HFFc6 (cell line): ENCODE measurements at places on chromosomes 7 and 10.

DNA sequence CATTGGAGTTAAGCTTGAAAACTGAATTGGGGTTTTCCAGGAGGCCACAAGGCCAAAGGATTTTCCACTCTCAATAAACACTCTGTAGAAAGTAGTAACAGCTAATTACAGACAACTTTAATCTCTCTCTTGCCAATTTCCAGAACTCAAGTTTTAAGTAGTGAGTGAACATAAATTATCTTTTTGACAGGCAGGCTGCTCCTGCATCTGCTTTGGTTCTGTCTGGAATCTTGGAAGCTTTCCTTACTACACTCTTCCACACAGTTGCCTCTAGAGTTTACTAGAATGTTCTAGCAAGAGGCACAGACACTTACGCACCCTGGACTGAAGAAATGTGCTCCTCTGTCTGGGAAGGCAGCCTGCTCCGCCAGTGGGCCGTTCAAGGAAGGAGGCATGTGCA, 90.5 kb upstream of the WAC start:
- no peak for DNase-seq

GRCh38 chr10:61620506-61620905, 42.2 kb upstream of the CABCOCO1 start:
- no peak for DNase-seq

DNA sequence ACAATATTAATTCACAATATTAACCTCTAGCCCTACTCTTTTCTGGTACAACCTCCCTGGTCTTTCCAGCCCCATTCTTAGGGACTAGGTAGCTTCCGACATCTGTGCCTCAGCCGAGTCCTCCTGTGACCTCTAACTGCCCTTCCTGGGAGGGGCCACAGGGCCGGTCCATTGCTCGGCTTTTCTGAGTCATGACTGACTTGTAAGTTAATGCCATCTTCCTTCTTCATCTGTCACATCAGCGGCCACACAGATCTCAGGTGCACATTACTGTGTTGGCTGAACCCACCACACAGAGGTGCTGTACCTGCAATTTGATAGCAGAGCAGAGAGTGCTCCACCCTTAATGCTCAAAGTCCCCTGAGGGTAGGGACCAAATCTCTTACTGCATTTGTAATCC, 4.1 kb upstream of the CPA4 start:
- DNase-seq: no peak

DNA sequence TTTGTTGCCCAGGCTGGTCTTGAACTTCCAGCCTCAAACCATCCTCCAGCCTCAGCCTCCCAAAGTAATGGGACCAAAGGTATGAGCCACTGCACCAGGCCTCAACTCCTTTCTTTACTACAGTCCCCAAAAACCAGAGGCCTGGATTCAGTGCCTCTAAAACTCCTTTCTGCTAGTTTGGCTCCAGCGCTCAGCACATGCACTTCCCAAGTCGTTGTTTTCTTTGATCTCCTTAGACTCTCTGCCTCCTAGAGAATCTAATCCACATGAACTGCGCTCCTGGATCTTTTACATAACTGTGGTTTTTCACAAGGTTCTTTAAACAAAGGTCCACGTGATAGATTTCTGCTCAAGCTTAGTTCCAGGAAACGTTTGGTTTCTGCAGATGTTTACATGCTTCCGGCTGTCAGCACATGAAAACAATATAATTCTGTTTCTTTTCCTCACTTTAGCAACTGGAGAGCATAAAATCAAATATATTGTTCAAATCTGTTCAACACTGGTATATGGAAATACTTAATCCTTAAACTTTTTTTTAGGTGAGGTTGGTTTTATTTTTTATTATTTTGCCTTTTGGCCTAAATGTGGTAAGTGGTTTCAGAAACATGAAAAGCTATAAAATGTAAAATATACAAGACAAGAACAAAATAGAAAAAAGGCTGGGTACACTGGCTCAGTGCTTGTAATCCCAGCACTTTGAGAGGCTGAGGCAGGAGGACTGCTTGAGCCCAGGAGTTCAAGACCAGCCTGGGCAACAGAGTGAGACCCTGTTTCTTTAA, 270.5 kb upstream of the MKLN1 start:
- DNase-seq: peak; percentile 71

DNA sequence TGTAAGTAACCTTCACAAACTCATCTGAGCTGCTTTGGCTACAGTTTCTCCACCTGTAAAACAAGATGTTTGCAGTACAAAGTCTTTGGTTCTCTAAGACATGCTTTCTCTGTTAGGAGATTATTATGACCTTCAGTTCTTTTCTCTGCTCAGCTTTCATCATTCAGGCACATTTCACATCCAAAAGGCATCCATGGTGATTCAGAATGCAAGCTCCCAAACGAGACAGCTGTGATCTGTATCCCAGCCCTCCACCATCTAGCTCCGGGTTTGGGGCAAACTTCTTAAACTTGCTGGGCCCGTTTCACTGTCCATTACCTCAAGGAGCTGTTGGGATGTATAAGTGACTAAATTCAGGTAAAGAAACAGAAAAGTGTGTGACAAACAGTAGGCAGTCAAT, 95.8 kb upstream of the COL1A2 start:
- DNase-seq: peak; percentile 71

DNA sequence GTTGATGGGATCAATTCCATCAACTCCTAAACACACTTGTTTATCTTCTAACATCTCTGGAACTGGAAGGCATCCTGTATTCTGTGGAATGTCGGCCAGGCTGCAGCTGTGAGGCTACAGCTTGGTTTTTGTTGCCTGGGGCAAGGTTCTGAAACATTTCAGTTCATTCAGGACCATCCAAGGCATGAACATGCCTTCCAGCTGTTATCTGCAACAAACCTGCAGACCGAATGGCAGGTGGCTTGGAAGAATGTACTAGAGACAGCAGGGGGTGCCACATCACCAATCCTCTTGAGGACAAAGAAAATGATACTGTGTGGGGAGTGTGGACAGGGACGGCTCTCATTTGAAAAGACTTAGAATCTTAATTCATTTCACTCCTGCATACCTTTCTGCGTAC, 12.4 kb downstream of the PAPOLB start:
- peak; percentile 45 for DNase-seq

DNA sequence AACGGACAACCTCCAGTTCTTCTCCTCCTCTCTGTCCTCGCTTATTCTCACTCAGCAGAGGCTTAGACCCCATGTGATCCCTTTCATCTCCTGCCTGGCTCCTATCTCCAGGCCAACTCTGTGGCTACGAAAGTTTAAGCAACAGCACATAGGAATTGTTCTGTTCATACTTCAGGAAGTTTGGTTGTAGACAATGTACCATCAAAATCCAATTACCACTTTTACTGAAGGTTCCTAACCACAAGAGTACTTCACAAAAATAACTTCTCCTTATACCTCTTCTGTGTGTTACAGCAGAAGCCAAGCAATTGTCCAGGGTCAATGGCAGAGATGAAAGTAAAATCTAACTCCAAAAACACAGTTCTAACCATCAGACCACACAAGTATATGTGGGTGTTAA, 80.0 kb downstream of the SLC25A13 start:
- no peak for DNase-seq

DNA sequence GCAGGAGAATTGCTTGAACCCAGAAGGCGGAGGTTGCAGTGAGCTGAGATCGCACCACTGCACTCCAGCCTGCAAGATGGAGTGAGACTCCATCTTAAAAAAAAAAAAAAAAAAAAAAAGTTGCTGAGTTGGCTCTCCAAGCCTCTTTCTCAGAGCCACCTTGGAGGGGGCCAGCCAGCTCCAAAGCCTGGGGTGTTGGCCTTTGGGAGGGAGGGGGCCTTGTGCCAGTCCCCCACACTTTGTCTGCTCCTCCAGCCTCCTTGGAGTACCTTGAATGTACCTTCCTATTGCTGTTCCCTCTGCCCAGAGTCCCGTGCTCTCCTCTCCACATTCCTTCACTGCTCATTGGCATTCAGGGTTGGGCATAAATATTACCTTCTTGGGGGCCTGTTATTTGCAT, 62.4 kb downstream of the GRK5 start:
- DNase-seq: no peak

- DNase-seq: no peak
These were observed 27.1 kb upstream of the SAR1A start for GRCh38 chr10:70197235-70197945.

DNA sequence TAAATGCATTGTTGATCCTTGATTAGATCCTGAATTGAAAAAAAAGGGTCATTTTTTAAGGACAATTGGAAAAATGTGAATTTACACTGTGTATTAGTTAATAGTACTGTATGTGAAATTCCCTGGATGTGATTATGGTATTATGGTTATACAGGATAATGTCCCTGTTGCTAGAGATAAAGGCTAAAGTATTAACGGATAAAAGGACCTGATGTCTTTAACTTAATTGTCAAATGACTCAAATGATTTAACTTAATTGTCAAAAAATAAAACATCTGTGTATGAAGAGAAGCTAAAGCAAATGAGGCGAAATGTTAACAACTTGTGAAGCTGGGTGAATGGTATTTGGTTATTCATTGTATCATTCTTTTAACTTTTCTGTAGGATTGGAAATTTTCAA, 48.8 kb downstream of the SUFU start:
- DNase-seq: no peak

- DNase-seq: no peak
These were observed 514.2 kb upstream of the MGMT start for GRCh38 chr10:128952856-128953255.

- no peak for DNase-seq
These were observed 17.6 kb downstream of the SRI start for GRCh38 chr7:88202278-88202677.

DNA sequence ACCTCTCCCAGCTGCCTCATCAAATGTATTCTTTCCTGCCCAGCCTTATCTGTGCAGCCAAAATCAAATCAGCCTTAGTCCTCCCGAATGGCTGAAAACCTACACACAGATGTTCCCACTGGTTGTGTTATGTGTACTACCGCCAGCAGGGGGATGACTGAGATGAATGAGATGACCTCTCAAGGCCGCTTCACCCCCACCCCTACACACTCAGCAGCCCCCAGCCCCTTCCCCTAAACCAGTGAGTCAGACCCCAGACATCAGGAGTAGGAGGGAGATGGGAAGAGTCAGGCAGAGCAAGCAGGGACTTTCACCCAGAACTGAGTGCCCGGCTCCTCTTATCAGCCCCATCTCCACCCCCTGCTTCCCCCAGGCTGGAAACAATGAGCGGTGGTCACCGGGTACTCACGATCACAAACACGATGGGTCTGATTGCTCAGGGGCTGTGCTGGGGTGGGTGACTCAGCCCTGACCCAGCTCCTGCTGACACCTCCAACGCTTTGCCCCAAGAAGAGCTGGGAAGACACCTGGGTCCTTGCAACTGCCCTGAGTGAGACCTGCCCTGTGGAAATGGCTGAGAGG, 6.5 kb upstream of the C10orf105 start:
- peak; percentile 34 for DNase-seq

- DNase-seq: peak; percentile 91
These were observed 4.8 kb upstream of the TRDMT1 start for GRCh38 chr10:17206210-17206709.

- no peak for DNase-seq
These were observed 771 bp upstream of the ADIRF start for GRCh38 chr10:86967481-86967941.

DNA sequence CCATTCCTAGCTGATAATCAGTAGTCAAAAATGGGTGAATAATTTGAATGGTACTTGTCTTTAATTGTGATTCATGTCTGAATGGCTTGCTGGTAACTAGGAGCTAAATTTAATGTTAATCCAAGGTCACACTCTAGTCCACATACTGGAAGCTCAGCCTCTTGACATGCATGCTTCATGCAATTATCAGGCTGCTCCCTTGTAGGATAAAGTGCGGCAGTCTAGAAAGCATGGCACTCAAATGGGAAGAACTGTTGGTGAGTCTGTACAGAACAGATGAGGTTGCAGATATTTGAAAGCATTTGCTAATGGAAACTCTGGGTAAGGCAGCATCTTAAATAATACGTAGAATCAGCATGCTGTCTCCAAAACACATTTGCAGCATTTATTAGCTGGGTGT, 499.4 kb downstream of the AUTS2 start:
- no peak for DNase-seq

- DNase-seq: no peak
These were observed 148.0 kb upstream of the MEOX2 start for GRCh38 chr7:15834446-15834845.

DNA sequence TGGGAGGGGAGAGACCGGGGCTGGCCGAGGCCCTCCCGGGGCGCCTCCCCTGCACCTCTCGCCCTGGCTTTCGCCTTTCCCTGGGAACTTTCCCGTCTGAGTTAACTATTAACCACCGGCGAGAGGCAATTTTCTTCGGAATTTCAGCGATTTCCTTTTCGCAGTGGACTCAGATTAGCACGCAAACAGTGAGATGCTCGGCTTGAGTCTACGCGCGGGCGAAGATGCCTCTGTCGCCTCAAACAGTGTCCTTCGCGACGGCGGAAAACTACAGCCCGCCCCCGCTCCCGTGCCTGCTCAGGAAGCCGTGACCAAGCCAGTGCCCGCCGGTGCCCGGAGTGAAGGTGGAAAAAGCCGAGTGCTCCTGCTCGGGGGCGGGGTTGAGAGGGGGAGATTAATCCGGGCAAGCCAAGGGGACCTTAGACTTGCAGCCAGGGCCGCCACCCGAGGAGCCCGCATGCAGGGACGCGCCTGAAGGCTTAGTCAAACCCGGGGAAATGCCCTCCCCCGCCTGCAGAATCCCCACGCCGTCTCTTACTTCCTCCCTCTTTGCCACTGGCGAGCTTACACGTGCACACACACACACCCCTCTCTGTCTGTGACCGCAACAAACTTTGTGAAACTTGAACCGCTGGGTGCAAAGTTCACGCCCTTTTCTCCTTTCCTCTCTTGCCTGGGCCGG, 14.5 kb upstream of the PAX2 start:
- DNase-seq: no peak

GRCh38 chr7:155567646-155568332, 21.4 kb upstream of the CNPY1 start:
- no peak for DNase-seq

GRCh38 chr10:91642831-91643692, 10.2 kb upstream of the PPP1R3C start:
- peak; percentile 44 for DNase-seq

DNA sequence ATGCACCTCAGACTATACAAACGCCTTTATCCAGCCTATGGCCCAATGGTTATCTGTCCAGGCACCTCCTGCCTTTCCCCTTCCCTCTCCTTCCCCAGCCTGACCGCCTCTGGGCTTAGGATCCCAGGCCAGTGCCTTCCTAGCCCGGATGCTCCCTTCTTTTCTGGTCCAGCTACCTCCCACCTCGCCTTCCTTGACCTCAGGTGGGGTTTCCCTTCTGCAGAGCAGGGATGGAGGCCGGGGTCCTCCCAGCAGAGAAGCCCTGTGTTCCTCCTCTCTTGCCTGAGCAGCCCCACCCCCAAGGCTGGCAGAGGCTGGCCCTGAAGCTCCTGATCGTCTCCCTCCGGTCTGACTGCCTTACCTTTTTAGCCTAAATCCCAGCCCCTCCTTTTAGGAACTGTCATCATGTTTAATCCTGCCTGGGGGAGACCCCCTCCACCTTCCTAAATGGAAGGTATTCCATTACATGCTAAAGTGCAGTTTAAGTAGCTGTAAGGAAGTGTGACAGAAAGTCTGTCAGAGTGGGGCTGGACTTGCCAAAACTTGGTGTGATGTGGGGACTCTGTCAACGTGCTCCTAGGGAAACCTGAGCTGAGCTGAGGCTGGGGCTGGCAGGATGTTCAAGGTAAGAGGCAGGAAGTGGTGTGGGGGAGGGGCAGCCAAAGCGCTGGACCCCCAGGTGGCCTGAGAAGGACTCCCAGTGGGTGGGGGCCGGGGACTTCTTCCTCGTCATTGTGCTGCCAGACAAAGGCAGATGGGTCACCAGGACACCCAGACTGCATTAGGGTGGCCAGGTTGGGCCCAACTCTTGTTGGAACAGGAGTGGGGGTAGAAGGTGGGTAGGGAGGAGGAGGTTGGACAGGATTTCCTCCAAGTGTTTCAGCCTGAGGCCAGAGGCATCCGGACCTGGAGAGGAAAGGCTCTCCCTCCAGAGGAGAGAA, 39.5 kb downstream of the LBX1 start:
- no peak for DNase-seq

- no peak for DNase-seq
These were observed 232.2 kb downstream of the DYNC1I1 start for GRCh38 chr7:96004578-96004977.
